ENCODE measurements at places on chromosomes 4 and X.

- DNase-seq = no peak
Measured at GRCh38 chrX:23554304-23554703, 113.0 kb upstream of the PRDX4 start.

DNA sequence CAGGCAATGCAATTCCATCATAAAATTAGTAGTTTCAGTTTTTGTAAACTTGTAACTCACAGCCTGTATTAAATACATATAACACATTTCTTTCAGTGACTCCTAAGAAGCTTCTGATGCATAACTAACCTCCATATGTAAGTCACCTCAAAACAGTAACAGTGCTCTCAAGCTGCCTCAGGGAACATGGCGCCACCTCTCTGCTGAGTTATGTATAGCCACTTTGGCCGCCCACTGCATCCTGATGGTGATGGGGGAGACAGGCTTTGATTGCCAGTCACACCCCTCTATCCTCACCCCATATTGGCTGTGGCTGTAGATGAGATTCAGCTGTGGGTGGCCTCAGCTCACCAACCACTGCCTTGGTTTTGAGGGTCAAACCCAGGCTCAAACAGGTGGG, 54.3 kb downstream of the LRBA start:
- no peak for DNase-seq

DNA sequence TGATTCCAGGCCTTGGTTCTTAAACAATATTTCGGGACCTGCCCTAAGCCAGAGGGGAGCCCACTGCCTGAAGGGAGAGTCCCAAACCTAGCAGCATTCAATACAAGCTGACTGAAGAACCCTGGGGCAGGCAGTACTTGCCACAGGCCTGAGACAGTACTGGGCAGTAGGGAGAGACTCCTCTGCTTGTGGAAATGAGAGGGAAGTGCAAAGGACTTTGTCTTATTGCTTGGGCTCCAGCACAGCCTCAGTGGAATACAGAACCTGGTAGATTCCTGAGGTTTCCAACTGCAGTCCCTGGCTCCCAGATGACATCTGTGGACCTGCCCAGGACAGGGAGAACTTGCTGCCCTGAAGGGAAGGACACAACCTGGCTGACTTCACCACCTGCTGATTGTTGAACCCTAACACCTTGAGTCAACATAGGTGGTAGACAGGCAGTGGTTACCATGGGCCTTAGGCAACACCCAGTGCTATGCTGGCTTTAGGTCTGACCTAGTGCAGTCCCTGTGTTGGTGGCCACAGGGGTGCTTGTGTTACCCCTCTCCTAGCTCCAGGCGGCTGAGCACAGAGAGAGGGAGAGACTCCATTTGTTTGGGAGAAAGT, 20.3 kb upstream of the ABCG2 start:
- DNase-seq = no peak

DNA sequence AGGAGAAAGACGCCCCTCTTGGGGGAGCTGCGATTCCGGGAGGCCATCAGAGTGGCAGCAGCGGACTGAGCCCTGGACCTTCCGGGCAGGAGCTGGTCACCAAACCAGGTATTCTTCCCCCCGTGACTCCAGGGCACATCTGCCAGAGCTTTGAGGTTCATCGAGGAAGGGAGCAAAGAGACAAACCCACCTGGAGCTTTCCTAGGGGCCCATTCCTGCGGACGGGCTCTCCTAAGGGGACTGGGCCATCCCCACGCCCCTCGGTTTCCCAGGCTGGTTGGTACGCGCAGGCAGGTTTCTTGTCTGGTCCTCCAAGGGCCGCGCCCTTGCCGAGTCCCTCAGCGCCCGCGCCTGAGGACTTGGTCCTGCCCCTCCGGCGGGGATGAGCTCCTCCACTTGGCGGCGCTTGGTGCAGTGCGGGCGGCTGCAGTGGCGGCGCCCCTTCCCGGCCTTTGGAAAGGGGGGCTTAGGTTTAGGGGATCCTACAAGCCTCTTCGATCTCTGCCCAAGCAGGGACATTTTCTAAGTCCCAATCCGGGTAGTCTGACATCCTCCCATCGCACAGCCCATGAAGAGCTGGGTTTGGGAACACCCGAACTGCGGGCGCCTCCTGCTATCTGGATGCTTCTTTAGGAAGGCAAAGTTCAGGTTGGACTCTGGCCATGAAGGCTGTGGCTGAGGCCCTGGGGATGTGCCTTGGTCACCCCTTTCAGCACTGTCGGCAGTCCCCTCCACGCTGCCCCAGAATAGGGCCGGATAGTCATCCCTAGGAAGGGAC, 538 bp downstream of the STBD1 start:
- no peak for DNase-seq

DNA sequence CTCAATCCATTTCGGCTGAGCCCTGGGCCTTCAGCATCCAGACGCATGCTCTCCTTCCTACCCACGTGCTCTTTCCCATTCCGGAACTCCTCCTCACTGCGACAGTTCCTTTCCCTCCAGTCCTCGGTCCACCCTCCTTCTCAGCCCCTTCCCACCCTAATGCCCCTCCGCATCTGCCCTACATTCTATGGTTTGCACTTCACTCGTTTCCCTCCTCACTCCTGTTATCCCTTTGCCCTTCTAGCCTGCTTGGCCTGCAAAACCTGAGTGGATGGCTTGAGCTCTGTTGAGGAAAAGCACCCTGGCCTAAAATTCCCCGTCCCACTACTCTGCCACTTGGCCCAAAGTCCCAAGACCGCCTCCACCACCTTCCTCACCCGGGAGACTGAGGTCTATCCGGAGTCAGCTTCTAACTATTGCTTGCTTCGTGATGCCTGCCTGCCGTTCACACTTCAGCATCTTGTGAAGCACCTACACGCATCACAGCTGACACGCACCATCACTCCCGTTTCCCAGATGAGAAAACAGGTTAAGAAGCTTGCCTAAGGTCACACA, 38.6 kb downstream of the MAP7D3 start:
- no peak for DNase-seq

- DNase-seq = no peak
Measured at GRCh38 chr4:173012608-173013007, 156.0 kb upstream of the GALNT7 start.

GRCh38 chr4:8200302-8200975, 1.3 kb downstream of the SH3TC1 start:
- DNase-seq = peak; percentile 93

DNA sequence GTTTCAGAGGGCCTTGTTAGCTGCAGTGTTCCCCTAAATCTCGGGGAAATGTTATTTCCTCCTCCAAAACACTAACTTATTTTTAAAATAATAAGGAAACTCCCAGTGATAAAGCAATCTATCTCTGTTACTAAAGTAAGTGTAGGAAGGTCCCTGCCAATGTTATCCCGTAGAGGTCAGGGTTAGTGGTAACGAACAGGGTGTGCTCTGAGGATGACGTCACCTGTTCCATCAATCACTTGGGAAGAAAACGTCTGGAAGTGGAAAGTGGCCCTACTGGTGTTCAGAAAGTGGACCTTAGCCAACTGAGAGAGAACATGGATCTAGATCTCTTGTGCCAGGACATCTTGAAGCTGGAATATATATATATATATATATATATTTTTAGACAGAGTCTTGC, 249.5 kb downstream of the BCOR start:
- no peak for DNase-seq

- DNase-seq = no peak
Measured at GRCh38 chr4:76738086-76738931, 159.6 kb downstream of the SOWAHB start.

GRCh38 chrX:51641421-51642021, 22.8 kb upstream of the CENPVL3 start:
- no peak for DNase-seq

DNA sequence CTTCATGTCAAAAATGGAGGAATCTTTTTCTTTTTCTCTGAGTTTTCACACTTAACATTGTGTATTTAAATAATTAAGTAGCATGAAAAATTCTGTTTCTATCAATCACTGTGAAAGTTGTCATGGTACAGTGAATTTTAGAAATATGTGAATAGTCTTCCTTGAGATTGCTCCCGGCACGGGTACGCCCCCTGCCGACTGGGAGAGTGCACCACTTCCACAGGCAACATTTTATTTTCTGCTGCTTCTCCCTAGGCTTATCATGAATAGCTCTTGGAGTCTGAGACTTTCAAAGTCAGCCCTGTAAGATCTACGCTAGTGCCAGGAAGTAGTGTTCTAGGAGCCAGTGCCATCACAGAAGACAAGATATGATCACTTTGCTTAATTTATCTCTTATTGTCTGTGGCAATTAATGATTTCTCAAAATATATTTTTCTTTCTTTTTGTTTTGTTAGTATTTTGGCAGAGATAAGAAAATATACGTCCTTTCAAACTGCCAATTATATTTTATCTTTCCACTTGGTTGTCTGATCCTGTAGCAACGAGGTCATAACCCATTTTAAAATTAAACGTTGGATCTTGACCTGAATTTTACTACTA, 763.8 kb upstream of the AADAT start:
- no peak for DNase-seq

DNA sequence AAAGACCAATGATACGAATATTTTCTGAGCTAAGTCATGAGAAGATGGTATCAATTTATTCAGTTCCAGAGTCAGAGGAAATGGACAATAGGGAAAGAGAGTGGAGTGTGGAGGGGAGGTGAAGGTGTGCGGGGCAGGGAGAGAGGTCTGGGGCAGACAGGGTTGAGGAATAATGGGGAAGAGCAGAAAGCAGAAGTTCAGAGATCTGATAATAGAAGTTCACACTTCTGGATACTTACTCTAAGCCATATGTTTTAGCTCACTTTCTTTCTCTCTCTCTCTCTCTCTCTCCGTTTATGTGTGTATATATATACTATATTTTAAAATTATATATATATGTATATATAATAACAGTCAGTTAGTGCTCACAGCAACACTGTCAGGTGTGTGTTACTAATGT, 40.4 kb downstream of the FOXR2 start:
- no peak for DNase-seq

- no peak for DNase-seq
Measured at GRCh38 chr4:164648849-164649212, 105.1 kb upstream of the SMIM31 start.

- DNase-seq = no peak
Measured at GRCh38 chrX:85611926-85612325, 232.5 kb upstream of the POF1B start.

DNA sequence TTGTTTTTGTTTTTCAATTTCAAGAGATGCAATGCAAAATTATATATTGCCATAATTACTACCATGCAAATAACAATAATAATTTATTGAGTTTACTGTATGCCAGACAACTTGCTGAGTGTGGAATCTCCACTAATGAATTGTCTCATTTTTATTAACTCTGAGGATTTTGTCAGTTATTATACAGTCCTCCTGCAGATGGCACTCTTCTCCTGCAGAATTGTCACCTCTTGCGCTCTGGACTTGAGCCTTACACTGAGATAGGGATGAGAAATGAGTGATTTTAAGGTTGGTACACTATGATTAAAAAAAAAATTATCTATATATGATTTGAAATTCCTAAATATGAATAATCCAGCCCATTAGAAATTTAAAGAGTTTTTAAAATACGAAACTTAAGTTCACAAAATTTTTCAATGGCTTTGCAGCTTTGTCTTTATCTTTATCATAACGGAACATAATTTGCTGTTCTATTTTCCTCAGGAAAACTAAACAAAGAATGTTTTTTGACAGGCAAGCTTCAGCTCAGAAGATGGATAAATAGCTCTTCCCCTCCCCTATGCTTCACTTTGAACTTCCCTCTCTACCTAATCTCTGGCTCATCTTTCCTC, 12.7 kb upstream of the PAQR3 start:
- DNase-seq = no peak

- no peak for DNase-seq
Measured at GRCh38 chrX:119015407-119016237, 41.2 kb downstream of the LONRF3 start.

DNA sequence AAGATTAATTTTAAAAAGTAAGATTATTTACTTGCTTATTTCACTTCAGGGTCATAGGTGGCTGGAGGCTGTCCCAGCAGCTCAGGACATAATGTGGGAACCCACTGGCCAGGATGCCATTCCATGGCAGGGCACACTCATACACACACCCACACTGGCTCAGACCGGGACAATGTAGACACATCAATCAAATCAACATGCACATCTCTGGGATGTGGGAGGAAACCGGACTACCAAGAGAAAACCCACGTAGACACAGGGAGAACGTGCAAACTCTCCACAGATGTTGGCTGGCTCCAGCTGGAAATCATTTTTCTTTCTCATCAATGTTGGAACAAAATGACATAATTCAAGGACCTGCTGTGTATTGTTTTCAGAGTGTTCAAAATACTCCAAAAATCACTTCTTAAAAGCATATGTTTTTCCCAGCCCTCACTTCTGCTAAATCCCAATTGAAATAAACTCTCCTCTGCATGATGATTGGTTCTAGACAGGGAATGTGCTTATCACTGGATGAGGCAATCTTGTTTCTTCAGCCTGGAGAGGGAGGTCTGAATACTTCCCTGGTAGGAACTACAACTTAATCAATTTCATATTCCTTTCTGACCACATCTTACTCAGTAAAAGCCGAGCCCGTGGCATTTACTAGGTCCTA, 18.6 kb upstream of the CPE start:
- DNase-seq = no peak

GRCh38 chr4:139214039-139214534, 37.1 kb upstream of the ELF2 start:
- no peak for DNase-seq

- DNase-seq = no peak
Measured at GRCh38 chr4:4985844-4986243, 33.4 kb downstream of the CYTL1 start.

DNA sequence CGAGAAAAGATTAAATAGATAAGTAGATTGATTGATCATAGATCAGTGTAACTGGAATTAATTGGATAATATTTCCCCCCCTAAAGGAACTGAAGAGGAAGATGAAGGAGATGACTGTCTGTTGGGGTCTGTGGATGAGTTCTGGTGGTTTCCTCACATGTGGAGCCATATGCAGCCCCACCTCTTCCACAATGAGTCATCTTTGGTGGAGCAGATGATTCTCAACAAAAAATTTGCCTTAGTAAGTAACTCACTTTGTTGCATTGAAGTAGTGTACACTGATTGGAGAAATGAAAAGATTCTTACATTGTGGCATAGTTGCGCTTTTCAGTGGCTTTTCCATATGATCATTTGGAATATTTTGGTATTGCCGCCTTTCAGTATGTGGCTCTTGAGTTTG, 80.4 kb downstream of the NDST3 start:
- no peak for DNase-seq

- peak; percentile 39 for DNase-seq
Measured at GRCh38 chr4:41572516-41572915, 34.6 kb downstream of the LIMCH1 start.

DNA sequence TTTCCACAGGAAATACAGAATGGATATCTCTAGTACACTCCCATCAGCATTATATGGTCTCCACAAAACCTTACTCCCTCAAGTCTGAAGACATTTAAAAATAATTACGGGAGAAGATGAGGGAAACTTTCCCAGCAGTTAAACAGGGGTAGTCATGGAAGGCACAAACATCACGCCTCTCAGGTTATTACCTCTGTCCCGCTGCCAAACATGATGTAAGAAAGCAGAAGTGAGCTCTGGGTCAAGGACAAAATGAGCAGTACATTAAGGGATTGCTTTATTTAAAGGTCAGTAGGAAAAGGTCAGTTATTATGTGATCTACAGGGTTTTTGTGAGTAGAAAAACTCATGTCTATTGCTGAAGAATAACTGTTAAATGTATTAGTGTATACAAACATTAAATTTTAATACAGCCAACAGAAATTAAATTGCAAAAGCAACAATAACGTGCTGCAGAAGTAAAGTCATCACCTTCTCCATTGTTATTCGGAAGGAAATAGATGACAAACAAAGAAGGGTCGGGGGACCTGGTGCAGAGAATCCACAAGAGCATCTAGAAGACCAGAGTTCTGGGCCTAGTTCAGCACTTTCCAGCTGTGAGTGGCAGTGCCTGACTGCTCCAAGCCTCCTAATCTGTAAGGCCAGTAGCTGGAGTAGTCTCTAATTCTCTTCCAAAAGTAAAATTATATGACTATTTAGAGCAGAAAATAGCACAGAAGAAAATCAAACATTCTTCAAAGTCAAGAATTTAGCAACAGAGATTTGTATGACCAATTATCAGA, 171.2 kb downstream of the PPP3CA start:
- DNase-seq = no peak
